ENCODE measurements at places on chromosomes 1 and 21.

DNA sequence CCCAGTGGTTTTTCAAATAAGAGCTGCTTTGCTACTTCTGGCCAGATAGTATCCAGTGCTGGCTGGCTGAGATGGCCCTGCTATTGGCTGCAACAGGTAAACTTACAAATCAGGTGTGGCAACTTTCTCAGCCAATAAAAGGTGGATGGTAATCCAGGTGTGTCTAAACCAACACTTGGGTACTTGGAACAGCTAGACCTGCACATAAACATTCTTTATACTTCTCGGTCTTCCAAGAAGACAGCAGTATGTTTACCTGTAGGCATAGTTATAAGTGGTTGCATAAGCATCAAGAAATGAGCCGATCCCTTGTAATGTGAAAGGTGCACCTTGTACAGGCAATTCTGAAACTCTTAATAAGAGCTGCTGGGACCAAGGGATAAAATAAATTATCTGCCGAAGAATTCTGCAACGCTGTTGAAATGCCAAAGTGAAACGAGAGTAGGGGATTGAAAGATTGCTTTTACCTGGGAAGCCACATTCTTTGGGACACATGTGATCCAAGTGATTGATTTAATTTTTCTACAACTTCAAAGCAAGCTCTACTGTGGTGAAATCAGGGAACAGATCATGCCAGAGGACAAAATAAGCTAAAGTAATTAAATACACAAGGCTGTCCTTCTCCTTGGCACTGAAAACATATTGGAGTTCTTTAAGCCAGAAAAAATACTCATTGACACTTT, at the start of gene CLDN8:
TSS of gene CLDN8 (minus strand) at position 57 of the 683 bp plus-strand sequence. CDS start 172 bp downstream, outside the sequence.
- ATAC-seq: no peak

GRCh38 chr1:181651276-181651675, 168.0 kb downstream of the CACNA1E start:
- no peak for ATAC-seq

- ATAC-seq: no peak
Measured at GRCh38 chr1:181557313-181557712, 74.0 kb downstream of the CACNA1E start.

- no peak for ATAC-seq
Measured at GRCh38 chr21:20800106-20800505, 198.1 kb upstream of the NCAM2 start.

- ATAC-seq: peak; percentile 26
Measured at GRCh38 chr1:72281144-72281543, 1.2 kb downstream of the NEGR1 start.

DNA sequence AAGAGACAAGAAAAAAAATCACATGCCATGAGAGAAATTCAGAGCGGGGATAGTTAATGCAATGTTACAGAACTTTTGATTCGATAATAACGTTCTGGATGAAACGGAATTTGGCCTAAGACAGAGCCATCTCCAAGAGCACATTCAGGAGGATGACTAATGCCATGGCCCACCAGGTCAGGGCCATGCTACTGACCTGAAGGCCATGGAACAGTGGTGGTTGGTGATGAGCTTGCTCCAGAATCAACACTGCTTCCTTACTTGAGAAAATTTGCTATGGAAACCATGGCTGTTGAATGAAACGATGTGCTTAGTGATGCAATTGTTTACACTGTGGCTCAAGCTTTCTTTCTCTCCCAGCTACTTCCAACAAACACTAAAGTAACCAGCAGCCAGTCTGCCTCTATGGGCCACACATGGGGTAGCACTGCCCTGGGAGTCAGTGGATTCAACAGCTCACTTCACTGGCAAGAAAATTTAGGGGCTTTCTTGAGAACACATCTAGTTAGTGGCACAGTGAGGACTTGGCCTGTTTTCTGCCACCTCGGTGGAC, 299.1 kb downstream of the PCP4 start:
- no peak for ATAC-seq

GRCh38 chr21:14591377-14591776, 45.3 kb upstream of the SAMSN1 start:
- no peak for ATAC-seq
